ENCODE measurements at places on chromosomes 1 and 21. TPM values are rescaled to one million over a fixed set of nuclear protein-coding genes. Genes with fewer than 3 reads are reported as not detected.

Gene S100A12
- total RNA-seq: not detected

Gene S100A14
- total RNA-seq: not detected

Gene SH3GLB1
- 66.3 TPM for total RNA-seq

Gene TRMT13
- 22.0 TPM for total RNA-seq

Gene OPTC
- not detected for total RNA-seq

Gene WLS
- total RNA-seq: not detected

Gene ASCL5
- not detected for total RNA-seq

Measured in T-helper 2 cell treated with Interferon-gamma antibody and Interleukin-4, amounts not matched to agents 100 ng/mL and 5 ng/mL, for 36 hours (primary cell).